ENCODE measurements at places on chromosomes 13 and 19. TPM values are rescaled to one million over a fixed set of nuclear protein-coding genes. Genes with fewer than 3 reads are reported as not detected.
A peak's percentile ranks its signal among the peaks of the same experiment; 100 is the strongest.

DNA sequence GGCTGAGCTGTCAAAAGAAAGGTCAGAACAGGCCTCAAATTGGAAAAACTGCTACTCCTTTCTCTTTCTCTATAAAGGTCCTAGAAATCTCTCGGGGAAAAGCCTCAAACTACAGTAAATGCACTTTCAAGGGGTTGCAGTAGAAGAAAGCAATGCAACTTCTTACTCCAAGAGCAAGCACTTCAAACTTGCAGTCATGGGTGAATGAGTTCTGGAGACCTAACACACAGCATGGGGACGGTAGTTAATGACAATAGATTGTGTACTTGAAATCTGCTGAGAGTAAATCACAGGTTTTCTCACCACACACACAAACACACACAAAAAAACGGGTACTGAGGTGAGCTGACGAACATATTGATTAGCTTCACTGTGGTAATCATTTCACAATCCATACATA lies 11.8 kb downstream of the TUBGCP3 start:
- ATAC-seq: no peak

DNA sequence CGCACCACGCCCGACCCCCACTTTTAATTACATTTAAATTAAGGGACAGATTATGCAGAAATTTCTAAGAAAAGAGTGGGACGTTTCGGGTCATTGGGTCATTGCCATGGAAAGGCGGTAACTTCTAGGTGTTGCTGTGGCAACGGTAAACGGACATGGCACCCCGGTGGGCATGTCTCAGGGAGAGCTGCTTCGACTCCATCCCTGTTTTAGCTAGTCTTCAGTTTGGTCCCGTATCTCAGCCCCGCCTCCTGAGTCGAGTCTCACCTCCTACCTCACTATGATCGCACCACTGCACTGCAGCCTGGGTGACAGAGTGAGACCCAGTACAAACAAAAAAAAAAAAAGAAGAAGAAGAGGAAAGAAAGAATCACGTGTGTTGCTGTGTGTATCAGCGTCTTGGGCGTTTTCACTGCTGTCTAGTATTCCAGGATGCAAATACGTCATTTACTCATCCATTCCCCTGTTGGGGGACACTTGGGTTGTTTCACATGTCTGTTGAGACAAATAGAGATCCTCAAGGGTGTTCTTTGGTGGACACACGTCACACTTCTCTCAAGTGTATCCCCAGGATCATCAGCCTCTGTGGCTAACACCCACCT lies 41.7 kb downstream of the CELF5 start:
- no peak for ATAC-seq

- no peak for ATAC-seq
Observed at GRCh38 chr13:50649211-50649610, 194.3 kb downstream of the DLEU7 start.

GRCh38 chr13:50509771-50510441 lies 333.6 kb downstream of the DLEU7 start:
- ATAC-seq: no peak

GRCh38 chr13:36421447-36421846 lies 10.8 kb upstream of the CCNA1 start:
- no peak for ATAC-seq

DNA sequence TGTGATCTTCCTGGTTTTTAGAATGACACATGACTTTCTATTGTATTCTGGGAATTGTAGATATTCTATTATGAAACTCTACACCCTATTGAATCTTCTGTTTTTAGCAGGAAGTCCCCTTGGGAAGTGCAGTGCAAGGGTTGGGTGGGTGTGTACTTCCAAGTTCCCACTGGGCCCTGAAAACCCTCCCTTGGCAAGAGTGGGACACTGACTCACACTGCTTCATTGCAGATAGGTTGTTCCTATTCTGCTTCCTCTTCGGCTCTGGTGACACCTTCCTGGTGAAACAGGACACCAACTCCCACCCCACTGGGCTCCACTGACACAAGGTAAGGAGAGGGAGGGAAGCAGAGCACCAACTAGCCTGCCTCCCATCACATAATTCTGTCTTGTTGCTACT lies 121.8 kb downstream of the KCTD12 start:
- ATAC-seq: peak; percentile 61

GRCh38 chr19:46626446-46626845 lies 1.6 kb upstream of the PTGIR start:
- ATAC-seq: no peak

- ATAC-seq: peak; percentile 17
Observed at GRCh38 chr13:24541127-24541475, 28.5 kb upstream of the PARP4 start.

GRCh38 chr13:44869167-44869566 lies 120.1 kb downstream of the NUFIP1 start:
- no peak for ATAC-seq

DNA sequence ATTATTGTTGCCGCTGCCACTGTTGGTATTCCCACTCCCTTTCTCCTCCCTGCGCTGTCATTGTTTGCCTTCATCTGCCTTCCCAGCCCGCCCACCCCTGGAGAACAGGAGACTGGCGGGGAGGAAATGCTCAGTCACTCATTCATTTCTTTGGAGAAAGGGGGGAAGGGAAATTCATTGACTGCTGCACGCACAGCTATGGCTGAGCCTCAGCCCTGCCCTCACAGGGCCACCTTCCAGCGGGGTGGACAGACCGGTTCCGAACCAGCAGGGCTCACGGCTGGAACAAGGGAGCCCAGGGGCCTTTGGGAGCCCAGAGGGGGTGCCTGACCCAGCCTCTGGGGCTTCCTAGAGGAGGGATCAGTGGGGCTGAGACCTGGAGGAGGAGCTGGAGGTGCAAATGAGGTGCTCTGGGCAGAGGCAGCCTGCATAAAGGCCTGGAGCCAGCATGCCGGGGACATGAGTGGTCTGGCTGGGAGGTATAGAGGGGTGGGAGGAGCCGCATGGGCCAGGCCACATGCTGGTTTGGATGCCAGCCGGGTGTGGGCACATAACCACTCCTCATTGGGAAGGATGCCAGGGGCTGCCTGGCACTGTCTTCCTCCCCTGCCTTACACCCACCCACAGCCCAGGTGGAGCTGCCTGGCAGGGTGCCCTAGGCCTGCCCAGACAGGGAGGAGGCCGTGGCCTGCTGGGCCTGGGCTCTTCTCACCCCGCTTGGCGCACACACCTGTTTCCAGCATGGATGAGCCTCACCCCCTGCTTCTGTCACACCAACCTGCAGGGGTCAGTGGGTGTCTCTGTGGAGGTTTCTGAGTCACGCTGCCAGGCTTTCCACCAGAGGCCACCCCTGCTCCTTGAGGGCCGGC lies 26.8 kb downstream of the PPP5C start:
- peak; percentile 90 for ATAC-seq

DNA sequence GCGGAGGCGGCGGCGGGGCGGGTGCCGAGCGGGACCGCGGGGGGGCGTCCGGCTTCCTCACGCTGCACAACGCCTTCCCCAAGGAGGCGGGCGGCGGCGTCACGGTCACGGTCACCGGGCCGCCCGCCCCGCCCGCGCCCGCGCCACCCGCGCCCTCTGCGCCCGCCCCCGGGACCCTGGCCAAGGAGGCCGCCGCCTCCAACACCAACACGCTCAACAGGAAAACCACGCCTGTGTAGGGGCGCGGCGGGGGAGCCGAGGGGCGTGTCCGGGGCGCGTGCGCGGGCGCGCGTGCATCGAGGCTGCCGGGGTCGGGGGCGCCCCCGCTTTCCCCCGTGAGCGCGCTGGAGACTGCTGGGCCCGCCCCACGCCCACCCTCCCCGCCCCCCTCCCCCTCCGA lies 8.8 kb upstream of the CACNG6 start:
- peak; percentile 51 for ATAC-seq

Gene INAFM1
- 7.3 TPM for total RNA-seq

Gene KLK15
- not detected for total RNA-seq

Gene CGB3
- not detected for total RNA-seq
